Activated CD4-positive, alpha-beta memory T cell treated with anti-CD3 and anti-CD28 coated beads for 36 hours (primary cell): ENCODE measurements at places on chromosomes 6 and 20. TPM values are rescaled to one million over a fixed set of nuclear protein-coding genes. Genes with fewer than 3 reads are reported as not detected.

DNA sequence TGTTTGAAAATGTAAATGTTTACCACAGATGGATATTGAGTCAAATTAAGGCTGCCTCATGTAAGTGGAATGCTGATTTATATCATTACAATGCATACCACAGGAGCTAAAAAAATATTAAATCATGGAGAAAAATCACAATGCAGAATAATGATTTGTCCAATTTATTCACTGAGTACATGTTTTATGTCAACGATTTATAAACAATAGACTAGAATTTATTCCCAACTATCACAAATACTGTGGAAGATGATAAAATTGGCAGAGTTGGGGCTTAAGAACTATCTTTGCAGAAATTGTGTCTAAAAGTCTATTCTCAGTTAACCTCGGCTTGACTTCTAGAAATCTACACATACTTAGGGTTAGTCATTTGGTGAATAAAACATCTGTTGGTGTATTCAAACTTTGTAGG lies 472.1 kb upstream of the MARCKS start:
- H3K4me1 ChIP-seq = no peaks in the 10 kb centered on the region
- no peak overlapping the region for H3K27ac ChIP-seq
- H3K27me3 ChIP-seq = no peaks in the 10 kb centered on the region
- DNase-seq = no peak
- H3K36me3 ChIP-seq = no peaks in the 10 kb centered on the region

The KHDC1 gene
- 4.6 TPM for total RNA-seq

DNA sequence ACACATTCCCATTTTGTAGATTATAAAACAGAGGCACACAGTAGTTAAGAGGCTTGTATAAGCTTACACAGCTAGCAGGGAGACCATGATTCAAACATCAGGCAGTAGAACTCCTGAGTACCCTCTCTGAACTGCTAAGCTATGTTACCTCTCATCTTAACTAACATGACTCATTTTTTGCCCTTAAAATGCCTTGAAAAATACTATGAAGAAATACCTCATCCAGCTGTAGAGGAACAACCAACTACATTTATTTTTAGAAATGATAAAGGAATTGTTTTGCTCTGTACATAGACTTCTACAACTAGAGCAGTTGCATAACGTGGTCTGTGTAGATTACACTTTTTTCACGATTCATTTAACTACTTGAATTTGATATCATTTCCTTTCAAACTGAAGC lies 102.1 kb downstream of the FLRT3 start:
- no peak for DNase-seq
- no peaks in the 10 kb centered on the region for H3K36me3 ChIP-seq
- H3K27ac ChIP-seq = no peak overlapping the region
- H3K27me3 ChIP-seq = no peaks in the 10 kb centered on the region

DNA sequence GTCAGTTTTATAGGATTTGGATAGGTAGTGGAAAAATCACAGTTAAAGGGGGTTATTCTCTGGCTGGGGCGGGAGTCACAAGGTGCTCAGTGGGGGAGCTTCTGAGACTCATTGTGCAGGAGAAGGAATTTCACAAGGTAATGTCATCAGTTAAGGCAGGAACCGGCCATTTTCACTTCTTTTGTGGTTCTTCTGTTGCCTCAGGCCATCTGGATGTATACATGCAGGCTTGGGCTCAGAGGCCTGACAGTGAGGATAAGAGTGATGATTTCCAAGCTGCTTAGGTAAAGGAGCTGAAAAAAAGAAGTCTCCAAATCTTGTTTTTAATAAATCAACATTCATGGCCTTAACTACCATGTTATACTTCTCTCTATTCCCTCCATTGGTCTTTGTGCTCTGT lies 622.9 kb upstream of the ID4 start:
- no peak overlapping the region for H3K27ac ChIP-seq
- no peaks in the 10 kb centered on the region for H3K4me1 ChIP-seq
- no peak for DNase-seq
- no peak overlapping the region for H3K4me3 ChIP-seq

The LY6G6D gene
- total RNA-seq = not detected

- H3K4me3 ChIP-seq = no peak overlapping the region
- no peaks in the 10 kb centered on the region for H3K4me1 ChIP-seq
Observed at GRCh38 chr6:69179681-69180080, 544.6 kb downstream of the ADGRB3 start.

GRCh38 chr6:170088582-170088955 lies 202.3 kb downstream of the DLL1 start:
- peaks cover 31% of the 10 kb centered on the region for H3K4me1 ChIP-seq
- peak overlapping the region; percentile 68 for H3K4me3 ChIP-seq
- DNase-seq = peak; percentile 28
- peaks cover 1% of the 10 kb centered on the region for H3K36me3 ChIP-seq
- H3K27me3 ChIP-seq = no peaks in the 10 kb centered on the region

DNA sequence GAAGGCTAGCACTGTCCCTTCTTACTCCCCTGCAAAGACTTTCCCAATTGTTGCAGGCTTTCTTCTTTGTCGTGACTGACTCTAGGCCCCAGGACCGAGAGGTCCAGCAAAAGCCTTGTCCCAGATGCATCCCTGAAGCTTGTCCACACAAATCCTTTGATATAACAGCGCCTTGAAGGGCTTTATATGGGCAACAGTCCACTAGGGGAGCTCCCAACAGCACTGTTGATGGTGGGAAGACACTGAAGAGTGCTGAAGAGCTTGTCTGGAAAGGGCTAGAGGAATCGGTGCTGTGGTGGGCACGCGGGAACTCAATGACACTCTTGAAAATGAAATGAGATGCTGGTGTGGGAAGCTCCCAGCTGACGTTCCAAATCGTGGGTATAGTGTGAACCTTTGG lies 316.1 kb upstream of the CDH4 start:
- H3K4me3 ChIP-seq = no peak overlapping the region
- no peak overlapping the region for H3K27ac ChIP-seq
- H3K4me1 ChIP-seq = no peaks in the 10 kb centered on the region
- no peaks in the 10 kb centered on the region for H3K36me3 ChIP-seq
- peaks cover 4% of the 10 kb centered on the region for H3K27me3 ChIP-seq

DNA sequence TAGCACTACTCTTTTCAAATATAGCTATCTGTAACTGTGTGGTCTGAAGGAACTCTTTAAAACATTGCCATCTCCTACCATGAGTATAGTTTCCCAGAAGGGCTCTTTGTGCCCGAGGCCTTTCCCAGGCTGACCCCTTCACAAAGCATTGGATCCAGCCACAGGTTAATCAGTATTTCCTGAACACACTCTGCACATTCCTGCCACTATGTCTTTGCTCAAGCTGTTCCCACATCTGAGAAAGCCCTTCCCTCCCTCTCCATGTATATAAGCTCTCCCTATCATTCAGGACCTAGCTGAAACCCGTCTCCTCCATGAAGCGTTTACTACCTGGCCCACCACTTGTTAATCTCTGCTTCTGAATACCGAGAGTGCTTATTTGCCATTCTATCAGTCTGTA lies 47.8 kb upstream of the PKHD1 start:
- H3K27ac ChIP-seq = no peak overlapping the region
- H3K4me1 ChIP-seq = peaks cover 8% of the 10 kb centered on the region
- no peaks in the 10 kb centered on the region for H3K36me3 ChIP-seq
- no peak overlapping the region for H3K4me3 ChIP-seq
- DNase-seq = no peak
- H3K27me3 ChIP-seq = peaks cover 7% of the 10 kb centered on the region

The CTAGE9 gene
- not detected for total RNA-seq

The RGS17 gene
- total RNA-seq = not detected

- no peak overlapping the region for H3K4me3 ChIP-seq
- no peaks in the 10 kb centered on the region for H3K36me3 ChIP-seq
- H3K4me1 ChIP-seq = no peaks in the 10 kb centered on the region
- H3K27ac ChIP-seq = no peak overlapping the region
Observed at GRCh38 chr6:128456510-128457230, 63.7 kb downstream of the PTPRK start.

The ARMH2 gene
- not detected for total RNA-seq

The ANGPT4 gene
- total RNA-seq = not detected

- H3K4me3 ChIP-seq = no peak overlapping the region
- peaks cover 7% of the 10 kb centered on the region for H3K27me3 ChIP-seq
- no peak for DNase-seq
- H3K36me3 ChIP-seq = peaks cover 7% of the 10 kb centered on the region
Observed at GRCh38 chr6:157770946-157771345, 52.1 kb upstream of the SNX9 start.

GRCh38 chr6:26215585-26216358 lies 128.5 kb downstream of the HFE start:
- H3K27ac ChIP-seq = no peak overlapping the region
- peaks cover 5% of the 10 kb centered on the region for H3K4me1 ChIP-seq
- H3K4me3 ChIP-seq = no peak overlapping the region
- peak; percentile 54 for DNase-seq
- no peaks in the 10 kb centered on the region for H3K36me3 ChIP-seq

- H3K4me3 ChIP-seq = no peak overlapping the region
- no peak for DNase-seq
- no peak overlapping the region for H3K27ac ChIP-seq
- peaks cover 30% of the 10 kb centered on the region for H3K27me3 ChIP-seq
- H3K36me3 ChIP-seq = no peaks in the 10 kb centered on the region
Observed at GRCh38 chr6:12962987-12963386, 246.4 kb downstream of the PHACTR1 start.

The FAM184A gene
- 7.6 TPM for total RNA-seq

GRCh38 chr6:110327391-110327790 lies 30.8 kb downstream of the METTL24 start:
- no peak for DNase-seq
- H3K27me3 ChIP-seq = no peaks in the 10 kb centered on the region
- H3K36me3 ChIP-seq = no peaks in the 10 kb centered on the region
- no peak overlapping the region for H3K27ac ChIP-seq
- no peak overlapping the region for H3K4me3 ChIP-seq

GRCh38 chr6:75880305-75880704 lies 131.3 kb downstream of the MYO6 start:
- DNase-seq = no peak
- no peaks in the 10 kb centered on the region for H3K27me3 ChIP-seq
- no peaks in the 10 kb centered on the region for H3K4me1 ChIP-seq
- H3K4me3 ChIP-seq = no peak overlapping the region

DNA sequence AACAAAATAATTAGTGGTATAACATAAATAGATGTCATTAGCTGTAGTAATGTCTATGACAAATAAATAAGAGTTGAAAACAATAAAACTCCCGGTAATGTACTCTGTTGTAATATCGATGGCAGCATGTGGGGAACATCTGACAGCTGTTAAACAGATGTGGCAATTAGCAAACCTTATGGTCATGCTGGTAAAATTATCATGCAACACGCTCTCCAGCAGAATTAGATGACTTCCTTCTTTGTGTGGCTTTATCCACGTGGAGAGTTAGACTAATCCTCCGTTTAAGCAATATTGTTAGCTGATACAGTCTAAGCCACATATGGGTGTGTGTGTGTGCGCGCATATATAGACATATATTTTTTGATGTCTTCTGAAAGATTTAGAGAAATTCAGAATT lies 77.7 kb upstream of the ZFP64 start:
- H3K4me3 ChIP-seq = no peak overlapping the region
- no peaks in the 10 kb centered on the region for H3K4me1 ChIP-seq
- H3K27ac ChIP-seq = no peak overlapping the region
- DNase-seq = no peak
- H3K27me3 ChIP-seq = peaks cover 13% of the 10 kb centered on the region

- no peaks in the 10 kb centered on the region for H3K27me3 ChIP-seq
- H3K27ac ChIP-seq = no peak overlapping the region
- no peak for DNase-seq
- no peaks in the 10 kb centered on the region for H3K4me1 ChIP-seq
- no peak overlapping the region for H3K4me3 ChIP-seq
Observed at GRCh38 chr6:10215326-10216110, 199.4 kb downstream of the TFAP2A start.

DNA sequence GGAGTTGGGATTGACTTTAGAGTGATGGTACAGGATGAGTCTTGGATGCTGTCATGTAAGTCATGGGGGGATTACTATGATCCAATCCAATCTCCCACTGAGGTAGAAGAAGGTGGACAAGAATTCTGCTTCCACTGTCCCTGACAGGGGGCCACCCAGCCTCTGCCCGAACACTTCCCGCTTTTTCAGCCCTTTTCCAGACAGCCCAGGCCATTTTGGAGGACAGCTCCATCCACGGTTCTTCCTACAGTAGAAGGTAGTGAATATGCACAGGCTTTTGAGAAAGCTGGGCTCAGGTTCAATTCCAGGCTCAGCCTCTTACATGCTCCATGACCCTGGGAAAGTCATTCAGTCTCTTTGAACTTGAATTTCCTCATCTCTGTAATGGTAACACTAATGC lies 31.0 kb downstream of the TRERF1 start:
- no peaks in the 10 kb centered on the region for H3K27me3 ChIP-seq
- H3K27ac ChIP-seq = no peak overlapping the region
- peaks cover 68% of the 10 kb centered on the region for H3K4me1 ChIP-seq
- no peak overlapping the region for H3K4me3 ChIP-seq

DNA sequence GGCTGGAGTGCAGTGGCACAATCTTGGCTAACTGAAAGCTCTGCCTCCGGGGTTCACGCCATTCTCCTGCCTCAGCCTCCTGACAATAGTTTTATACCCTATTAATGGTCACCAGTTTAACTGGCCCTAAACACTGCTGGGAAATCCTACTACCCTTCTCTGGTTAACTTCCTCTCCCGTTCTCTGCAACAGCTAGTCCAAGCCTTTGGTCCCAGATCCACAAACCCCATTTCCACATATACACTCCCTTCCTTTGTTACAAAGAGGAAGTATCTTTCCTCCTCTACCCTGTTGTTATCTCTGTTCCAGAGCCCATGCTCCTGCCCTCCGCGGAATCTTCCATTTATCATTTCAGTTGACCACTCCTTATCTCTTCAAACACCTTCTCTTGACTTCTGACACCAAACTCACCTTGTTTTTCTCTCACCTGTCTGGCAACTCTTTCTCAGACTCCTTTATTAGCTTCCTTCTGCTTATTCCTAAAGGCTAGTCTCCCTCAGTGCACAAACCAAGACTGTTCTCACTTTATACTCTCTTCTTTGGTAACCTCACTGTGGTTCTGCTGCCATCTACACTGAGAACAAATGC lies 25.0 kb upstream of the TBC1D22B start:
- no peak overlapping the region for H3K27ac ChIP-seq
- no peak overlapping the region for H3K4me3 ChIP-seq
- no peaks in the 10 kb centered on the region for H3K36me3 ChIP-seq
- DNase-seq = no peak
- H3K4me1 ChIP-seq = peaks cover 10% of the 10 kb centered on the region
- no peaks in the 10 kb centered on the region for H3K27me3 ChIP-seq

- peaks cover 39% of the 10 kb centered on the region for H3K27me3 ChIP-seq
- no peak overlapping the region for H3K27ac ChIP-seq
- no peaks in the 10 kb centered on the region for H3K36me3 ChIP-seq
- DNase-seq = no peak
Observed at GRCh38 chr6:167804281-167805013, 22.3 kb upstream of the AFDN start.

The TGM3 gene
- not detected for total RNA-seq

DNA sequence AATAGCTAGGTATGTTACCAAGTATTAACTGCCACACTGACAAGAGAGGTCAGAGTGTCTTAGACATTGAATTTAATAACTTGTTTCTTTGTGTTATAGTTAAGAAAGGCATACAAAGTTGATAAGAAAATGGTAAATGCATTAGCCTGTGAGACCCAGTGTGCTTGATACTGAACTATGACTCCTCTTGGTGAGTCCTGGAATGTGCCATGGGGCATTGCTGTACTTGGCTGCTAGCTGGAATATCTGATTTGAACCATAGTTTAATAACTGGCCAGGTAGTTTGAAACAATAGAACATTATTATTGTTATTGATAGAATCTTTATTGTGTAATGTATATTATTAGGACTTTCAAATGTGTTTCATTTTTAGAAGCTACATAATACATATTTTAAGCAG lies 70.0 kb downstream of the ZFAND3 start:
- peaks cover 16% of the 10 kb centered on the region for H3K36me3 ChIP-seq
- H3K27ac ChIP-seq = no peak overlapping the region
- no peaks in the 10 kb centered on the region for H3K27me3 ChIP-seq
- H3K4me1 ChIP-seq = peaks cover 19% of the 10 kb centered on the region
- no peak for DNase-seq
